ENCODE measurements at places on chromosomes 1 and 21. TPM values are rescaled to one million over a fixed set of nuclear protein-coding genes. Genes with fewer than 3 reads are reported as not detected.
A peak's percentile ranks its signal among the peaks of the same experiment; 100 is the strongest.

Gene CYB561D1
- total RNA-seq, result 9.4 TPM

Gene SHISA4
- total RNA-seq, result 9.8 TPM

Gene DYNLT5
- total RNA-seq, result not detected

Gene VCAM1
- total RNA-seq, result 4.6 TPM

Gene CTSE
- total RNA-seq, result not detected

Gene EGLN1
- 34.5 TPM for total RNA-seq

Gene LRRN2
- 5.9 TPM for total RNA-seq

Gene TDRD10
- total RNA-seq, result not detected

Gene ANP32E
- 48.9 TPM for total RNA-seq

Gene MRPS15
- 66.0 TPM for total RNA-seq

Gene GPR61
- total RNA-seq, result not detected

Gene ELAPOR1
- 1.2 TPM for total RNA-seq

DNA sequence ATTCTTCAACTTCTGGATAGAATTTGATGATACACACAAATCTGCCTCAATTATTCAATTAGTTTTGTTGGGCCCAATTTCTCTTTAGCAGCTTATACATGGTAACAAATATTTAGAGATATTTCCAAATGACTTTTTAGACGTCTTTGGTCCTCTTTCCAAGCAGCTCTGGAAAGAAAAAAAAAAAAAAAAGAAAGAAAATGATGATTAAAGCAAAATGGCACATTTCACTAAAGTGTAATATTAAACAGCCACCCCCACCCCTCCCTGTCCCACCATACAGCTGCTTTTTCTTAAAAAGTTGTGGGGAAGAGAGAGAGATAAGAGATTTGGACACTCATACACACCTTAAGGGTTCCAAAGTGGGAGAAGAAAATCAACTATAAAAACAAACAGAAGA, 977 bp downstream of the METTL18 start:
- H3K27me3 ChIP-seq, result peaks cover 2% of the 10 kb centered on the region
- no peak overlapping the region for H3K27ac ChIP-seq
- peaks cover 7% of the 10 kb centered on the region for H3K4me1 ChIP-seq
- H3K4me3 ChIP-seq, result peak overlapping the region; percentile 95
- no peaks in the 10 kb centered on the region for H3K36me3 ChIP-seq

GRCh38 chr1:160745551-160745950, 6.5 kb downstream of the SLAMF7 start:
- H3K4me1 ChIP-seq, result no peaks in the 10 kb centered on the region
- no peaks in the 10 kb centered on the region for H3K27me3 ChIP-seq

DNA sequence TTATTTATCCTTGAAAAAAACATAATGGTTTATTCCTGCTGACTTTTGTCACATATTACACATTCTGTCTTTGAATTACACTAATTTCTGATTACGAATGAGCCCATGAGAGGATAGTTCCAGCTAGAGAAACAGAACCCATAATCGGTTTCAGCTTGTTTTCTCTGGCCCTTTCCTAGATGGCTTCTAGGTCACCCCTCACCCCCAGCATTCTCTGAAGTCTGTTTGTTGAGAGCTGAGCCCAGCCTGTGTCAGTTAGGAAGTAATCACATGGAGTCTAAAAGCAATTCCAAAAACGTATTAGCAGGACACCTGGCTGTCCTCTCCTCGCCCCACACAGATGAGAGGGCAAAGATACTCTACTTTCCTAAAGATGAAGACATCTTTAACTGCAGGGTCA, 48.9 kb downstream of the KIAA1614 start:
- no peak overlapping the region for H3K4me3 ChIP-seq
- DNase-seq, result no peak
- no peaks in the 10 kb centered on the region for H3K36me3 ChIP-seq
- H3K4me1 ChIP-seq, result no peaks in the 10 kb centered on the region

DNA sequence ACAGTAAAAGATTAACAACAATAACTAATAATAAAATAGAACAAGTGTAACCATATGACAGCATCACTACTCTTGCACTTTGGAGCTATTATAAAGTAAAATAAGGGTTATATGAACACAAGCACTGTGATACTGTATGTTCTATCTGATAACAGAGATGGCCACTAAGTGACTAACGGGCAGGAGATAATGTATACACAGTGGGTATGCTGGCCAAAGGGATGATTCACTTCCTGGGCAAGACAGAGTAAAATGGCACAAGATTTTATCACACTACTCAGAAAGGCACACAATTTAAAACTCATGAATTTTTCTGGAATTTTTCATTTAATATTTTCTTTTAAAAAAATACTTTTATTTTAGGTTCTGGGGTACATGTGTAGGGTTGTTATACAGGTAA, 12.3 kb downstream of the SLC9C2 start:
- no peak for DNase-seq
- no peaks in the 10 kb centered on the region for H3K27me3 ChIP-seq
- H3K27ac ChIP-seq, result no peak overlapping the region
- no peaks in the 10 kb centered on the region for H3K4me1 ChIP-seq

DNA sequence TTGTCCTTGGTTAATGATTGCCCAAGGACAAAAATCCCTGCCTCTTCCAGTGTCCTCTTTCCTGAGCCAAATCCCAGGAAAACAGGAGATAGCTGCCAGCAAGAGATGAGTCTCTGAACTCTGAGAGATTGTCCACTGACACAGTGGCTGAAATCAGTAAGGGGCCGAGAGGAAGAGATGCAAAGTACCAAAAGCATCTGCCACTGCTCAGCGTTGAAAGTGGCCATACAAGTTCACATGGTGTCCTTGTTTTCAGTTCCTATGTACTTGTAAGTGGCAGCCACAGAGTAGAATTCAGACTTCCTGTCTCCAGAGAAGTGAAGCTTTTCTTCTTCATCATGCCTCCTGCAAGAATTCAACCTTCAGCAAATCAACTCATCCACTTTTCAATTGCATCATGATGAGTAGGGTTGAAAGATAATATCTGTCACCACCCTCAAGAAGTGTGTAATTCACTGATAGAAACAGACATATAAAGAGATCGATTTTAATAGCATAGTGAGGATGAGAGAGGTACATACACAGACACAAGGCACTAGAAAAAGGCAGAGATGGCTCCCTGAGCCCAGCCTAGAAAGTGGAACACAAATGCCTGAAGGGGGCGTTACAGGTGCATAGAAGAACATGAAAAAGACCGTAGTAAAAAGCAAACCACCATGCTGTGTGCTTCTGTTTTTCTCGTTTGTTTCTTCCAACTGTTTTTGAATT, 185.8 kb downstream of the MRPL39 start:
- no peaks in the 10 kb centered on the region for H3K36me3 ChIP-seq
- H3K27me3 ChIP-seq, result no peaks in the 10 kb centered on the region
- DNase-seq, result peak; percentile 20
- H3K27ac ChIP-seq, result no peak overlapping the region

- H3K27me3 ChIP-seq, result no peaks in the 10 kb centered on the region
- peak overlapping the region; percentile 81 for H3K4me3 ChIP-seq
- DNase-seq, result no peak
These were observed 935 bp upstream of the YIPF1 start for GRCh38 chr1:53890522-53890941.

DNA sequence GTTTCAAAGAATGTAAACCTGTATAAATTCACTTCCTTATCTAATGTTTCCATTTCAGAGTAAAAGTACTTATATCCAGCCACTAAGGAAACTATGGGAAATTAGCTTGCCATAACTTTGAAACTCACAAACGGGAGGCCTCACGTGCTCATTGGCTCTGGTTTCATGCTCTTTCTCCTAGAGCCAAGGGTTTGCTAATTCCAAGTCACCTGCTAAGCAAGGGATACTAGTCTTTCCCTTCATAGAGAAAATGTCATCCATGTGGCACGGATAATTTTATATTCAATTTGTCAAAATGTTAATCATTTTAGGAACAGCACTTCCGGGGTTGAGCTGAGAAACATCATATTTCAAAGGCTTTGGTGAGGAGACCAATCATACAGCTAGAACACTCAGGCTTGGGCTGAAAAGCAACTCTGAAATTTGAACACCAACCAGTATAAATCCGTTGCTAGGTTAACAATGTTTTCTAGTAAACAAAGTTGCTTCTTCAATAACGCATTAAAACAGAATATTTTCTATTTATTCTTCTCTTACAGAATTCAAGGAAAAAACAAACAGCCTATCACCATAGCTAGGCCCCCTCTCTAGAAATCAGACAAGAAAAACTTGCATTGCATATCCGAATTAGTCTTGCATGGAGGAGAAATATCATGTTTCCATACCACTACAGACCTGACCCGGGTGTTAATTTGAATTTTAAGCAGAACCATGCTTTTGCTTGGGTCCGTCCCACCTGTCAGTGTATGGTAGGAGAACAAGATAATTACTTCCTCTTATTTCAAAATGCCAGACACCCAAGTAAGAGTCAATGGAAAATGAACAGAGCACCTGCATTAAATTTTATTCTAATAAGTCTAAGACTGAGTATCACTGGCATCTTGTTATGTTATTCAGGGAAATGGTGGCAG, 196.1 kb upstream of the ESRRG start:
- no peak overlapping the region for H3K4me3 ChIP-seq
- no peaks in the 10 kb centered on the region for H3K36me3 ChIP-seq
- no peaks in the 10 kb centered on the region for H3K4me1 ChIP-seq
- no peak for DNase-seq
- no peaks in the 10 kb centered on the region for H3K27me3 ChIP-seq

- H3K36me3 ChIP-seq, result no peaks in the 10 kb centered on the region
- H3K27me3 ChIP-seq, result no peaks in the 10 kb centered on the region
- no peak overlapping the region for H3K4me3 ChIP-seq
- H3K27ac ChIP-seq, result no peak overlapping the region
- no peak for DNase-seq
These were observed 73.7 kb upstream of the UBE2U start for GRCh38 chr1:64129701-64130100.

DNA sequence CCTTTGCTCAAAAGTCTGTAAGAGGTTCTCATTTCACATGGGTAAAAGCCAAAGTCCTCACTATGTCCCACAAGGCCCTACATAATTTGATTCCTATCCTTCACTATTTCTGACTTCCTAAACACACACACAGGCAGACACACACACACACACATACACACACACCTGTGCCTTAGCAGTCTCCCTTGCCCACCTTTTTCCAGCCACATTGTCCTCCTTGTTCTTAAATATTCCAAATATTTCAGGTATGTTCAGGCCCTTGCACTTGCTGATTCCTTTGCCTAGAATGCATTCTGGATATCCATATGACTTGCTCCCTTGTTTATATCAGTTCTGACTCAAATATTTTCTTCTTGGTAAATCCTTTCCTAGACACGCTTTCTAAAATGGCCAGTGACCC, 54.6 kb downstream of the NTNG1 start:
- H3K4me1 ChIP-seq, result no peaks in the 10 kb centered on the region
- no peaks in the 10 kb centered on the region for H3K36me3 ChIP-seq
- no peak overlapping the region for H3K27ac ChIP-seq
- peak; percentile 23 for DNase-seq
- H3K27me3 ChIP-seq, result no peaks in the 10 kb centered on the region
- no peak overlapping the region for H3K4me3 ChIP-seq

- no peaks in the 10 kb centered on the region for H3K27me3 ChIP-seq
- H3K36me3 ChIP-seq, result no peaks in the 10 kb centered on the region
- no peak for DNase-seq
- H3K4me1 ChIP-seq, result peaks cover 3% of the 10 kb centered on the region
- no peak overlapping the region for H3K4me3 ChIP-seq
These were observed 14.9 kb downstream of the MAPKAPK2 start for GRCh38 chr1:206699626-206700025.

GRCh38 chr21:37551993-37552355, 185.4 kb downstream of the DYRK1A start:
- H3K4me3 ChIP-seq, result no peak overlapping the region
- no peak for DNase-seq
- H3K27ac ChIP-seq, result no peak overlapping the region
- H3K27me3 ChIP-seq, result no peaks in the 10 kb centered on the region
- H3K4me1 ChIP-seq, result no peaks in the 10 kb centered on the region

GRCh38 chr1:182602935-182603645, 1.1 kb downstream of the RGS16 start:
- H3K4me3 ChIP-seq, result no peak overlapping the region
- peaks cover 8% of the 10 kb centered on the region for H3K27me3 ChIP-seq
- no peaks in the 10 kb centered on the region for H3K36me3 ChIP-seq

GRCh38 chr1:229843627-229844238, 217.7 kb downstream of the URB2 start:
- no peaks in the 10 kb centered on the region for H3K27me3 ChIP-seq
- no peaks in the 10 kb centered on the region for H3K4me1 ChIP-seq
- H3K4me3 ChIP-seq, result no peak overlapping the region
- H3K36me3 ChIP-seq, result no peaks in the 10 kb centered on the region
- DNase-seq, result no peak

DNA sequence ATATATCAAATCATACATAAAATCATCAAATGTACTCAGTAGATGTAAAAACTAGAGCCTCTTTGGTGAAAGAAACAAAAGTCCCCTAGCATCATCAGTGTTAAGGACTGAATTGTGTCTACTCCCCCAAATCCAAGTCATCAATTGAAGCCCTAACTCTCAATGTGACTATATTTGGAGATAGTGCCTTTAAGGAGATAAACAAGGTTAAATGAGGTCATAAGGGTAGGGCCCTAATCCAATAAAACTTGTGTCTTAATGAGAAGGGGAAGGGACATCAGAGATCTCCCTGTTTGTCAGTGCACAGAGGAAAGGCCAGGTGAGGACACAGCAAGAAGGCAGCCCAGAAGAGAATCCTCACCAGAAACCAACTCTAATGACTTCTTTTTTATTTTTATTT, 33.5 kb downstream of the USP24 start:
- no peak for DNase-seq
- no peak overlapping the region for H3K4me3 ChIP-seq
- H3K27me3 ChIP-seq, result no peaks in the 10 kb centered on the region
- H3K4me1 ChIP-seq, result no peaks in the 10 kb centered on the region
- H3K36me3 ChIP-seq, result no peaks in the 10 kb centered on the region

GRCh38 chr1:24992761-24993211, 62.7 kb upstream of the RUNX3 start:
- H3K36me3 ChIP-seq, result no peaks in the 10 kb centered on the region
- DNase-seq, result no peak
- no peak overlapping the region for H3K4me3 ChIP-seq

- no peak for DNase-seq
- peaks cover 13% of the 10 kb centered on the region for H3K36me3 ChIP-seq
- H3K27me3 ChIP-seq, result no peaks in the 10 kb centered on the region
- no peak overlapping the region for H3K4me3 ChIP-seq
These were observed 27.2 kb upstream of the DIP2A start for GRCh38 chr21:46431448-46431847.

GRCh38 chr1:41673378-41673777, 188.9 kb upstream of the EDN2 start:
- DNase-seq, result no peak
- no peak overlapping the region for H3K4me3 ChIP-seq
- H3K27ac ChIP-seq, result peak overlapping the region; percentile 79
- no peaks in the 10 kb centered on the region for H3K36me3 ChIP-seq
- H3K27me3 ChIP-seq, result no peaks in the 10 kb centered on the region
- H3K4me1 ChIP-seq, result peaks cover 53% of the 10 kb centered on the region

GRCh38 chr1:30749691-30750583, 7.6 kb downstream of the LAPTM5 start:
- H3K27me3 ChIP-seq, result peaks cover 16% of the 10 kb centered on the region
- no peak overlapping the region for H3K4me3 ChIP-seq
- DNase-seq, result no peak
- no peak overlapping the region for H3K27ac ChIP-seq

GRCh38 chr1:61950418-61950817, 208.1 kb downstream of the PATJ start:
- H3K27me3 ChIP-seq, result no peaks in the 10 kb centered on the region
- H3K4me1 ChIP-seq, result peaks cover 17% of the 10 kb centered on the region
- no peak for DNase-seq
- no peaks in the 10 kb centered on the region for H3K36me3 ChIP-seq
- no peak overlapping the region for H3K4me3 ChIP-seq
- no peak overlapping the region for H3K27ac ChIP-seq

Measured in astrocyte (in vitro differentiated cells and primary cell).